ENCODE measurements at places on chromosomes 16 and 17.

GRCh38 chr17:32536736-32537643 lies 50.2 kb downstream of the CDK5R1 start:
- peak; percentile 84 for DNase-seq

DNA sequence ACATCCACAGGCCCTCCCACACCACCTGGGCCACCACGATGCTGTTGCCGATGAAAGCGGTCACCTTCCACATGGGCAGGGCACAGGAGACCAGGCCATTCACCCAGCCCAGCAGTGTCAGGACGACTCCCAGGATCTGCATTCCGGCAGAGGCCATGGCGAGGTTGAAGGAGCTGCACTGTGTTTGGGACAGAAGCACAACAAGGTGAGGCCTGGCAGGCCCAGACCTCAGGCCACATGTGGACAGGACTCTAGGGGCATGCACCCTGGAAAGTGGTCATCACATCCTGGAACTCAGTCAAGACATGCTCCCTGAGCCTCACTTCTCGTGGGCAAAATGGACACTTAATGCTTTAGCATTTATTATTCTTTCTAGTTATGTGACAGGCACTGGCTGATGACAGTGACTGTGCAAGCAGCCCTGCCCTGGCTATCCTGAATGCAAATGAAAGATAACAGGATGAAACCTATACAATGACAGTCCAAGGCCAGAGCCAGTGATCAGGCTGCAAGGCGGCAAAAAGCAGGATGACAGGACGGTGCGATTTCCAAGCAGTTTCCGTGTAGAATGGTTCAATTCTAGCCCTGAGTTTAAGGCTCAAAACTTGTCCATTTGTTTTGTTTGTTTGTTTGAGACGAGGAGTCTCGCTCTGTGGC lies 2.0 kb downstream of the CLDN6 start:
- no peak for DNase-seq

- peak; percentile 92 for DNase-seq
Observed at GRCh38 chr16:15427648-15428239, 6.6 kb upstream of the BMERB1 start.

DNA sequence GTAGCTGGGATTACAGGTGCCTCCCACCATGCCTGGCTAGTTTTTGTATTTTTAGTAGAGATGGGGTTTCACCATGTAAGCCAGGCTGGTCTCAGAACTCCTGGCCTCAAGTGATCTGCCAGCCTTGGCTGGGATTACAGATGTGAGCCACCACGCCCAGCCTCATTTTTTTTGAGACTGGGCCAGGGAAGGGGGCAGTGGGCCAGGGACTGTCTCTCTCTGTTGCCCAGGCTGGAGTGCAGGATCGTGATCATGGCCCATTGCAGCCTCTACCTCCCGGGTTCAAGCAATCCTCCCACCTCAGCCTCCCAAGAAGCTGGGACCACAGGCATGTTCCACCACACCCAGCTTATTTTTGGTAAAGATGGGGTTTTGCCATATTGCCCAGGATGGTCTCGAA lies 16.0 kb downstream of the RSL1D1 start:
- DNase-seq = no peak

DNA sequence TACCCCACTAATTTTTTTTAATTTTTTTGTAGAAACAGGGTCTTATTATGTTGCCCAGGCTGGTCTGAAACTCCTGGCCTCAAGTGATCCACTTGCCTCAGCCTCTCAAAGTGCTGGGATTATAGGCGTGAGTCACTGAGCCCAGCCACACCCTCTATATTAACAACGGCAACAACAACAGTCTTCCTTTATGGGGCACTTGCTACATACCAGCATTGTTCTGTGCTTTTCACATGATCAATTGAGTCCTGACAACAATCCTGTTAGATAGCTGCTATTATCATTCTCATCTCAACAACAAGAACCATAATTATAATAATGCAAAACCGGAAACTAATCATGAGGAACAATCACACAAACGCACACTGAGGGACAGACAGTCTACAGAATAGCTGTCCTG lies 12.6 kb upstream of the ARL5C start:
- no peak for DNase-seq

DNA sequence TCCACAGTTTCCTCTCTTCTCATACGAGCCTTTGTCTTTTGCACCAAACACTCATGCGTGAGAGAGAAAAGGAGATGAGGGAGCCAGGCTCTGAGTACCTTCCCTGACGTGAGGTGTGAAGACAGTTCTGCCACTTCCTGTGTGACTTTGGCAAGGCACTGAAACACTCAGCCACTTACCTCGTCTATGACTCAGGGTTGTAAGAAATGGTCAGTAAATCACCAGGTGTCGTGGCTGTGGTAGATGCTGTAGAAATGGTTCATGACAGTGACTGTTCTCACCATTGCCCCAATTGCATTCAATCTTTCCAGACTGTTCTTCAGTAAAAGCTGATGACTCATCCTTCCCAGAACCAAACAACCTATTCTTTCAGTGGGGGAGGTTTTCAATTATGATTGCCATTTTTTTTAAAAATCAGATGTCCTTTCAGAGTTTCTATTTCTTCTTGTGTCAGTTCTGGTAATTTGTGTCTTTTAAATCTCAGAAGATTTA lies 49.2 kb upstream of the CBFA2T3 start:
- no peak for DNase-seq

GRCh38 chr16:88978608-88979346 lies 1.8 kb upstream of the CBFA2T3 start:
- no peak for DNase-seq

DNA sequence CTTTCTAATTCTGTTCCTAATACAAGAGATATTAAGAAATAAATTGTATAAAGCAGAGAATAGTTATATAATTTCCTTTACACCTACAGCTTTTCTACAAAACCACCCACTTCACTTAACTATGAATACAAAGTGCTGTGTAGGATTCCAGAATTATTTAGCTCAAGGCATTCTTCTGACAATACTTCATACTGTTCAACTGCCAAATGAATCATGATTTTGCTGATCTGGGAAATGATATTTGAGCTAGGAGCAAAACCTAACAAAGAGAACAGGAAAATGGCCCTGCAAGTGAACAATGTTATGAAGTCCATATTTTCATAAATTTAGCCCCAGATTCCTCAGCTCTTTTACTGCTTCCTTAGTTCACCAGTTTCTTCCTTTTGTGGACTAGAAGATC lies 12.9 kb downstream of the BBS2 start:
- peak; percentile 58 for DNase-seq

DNA sequence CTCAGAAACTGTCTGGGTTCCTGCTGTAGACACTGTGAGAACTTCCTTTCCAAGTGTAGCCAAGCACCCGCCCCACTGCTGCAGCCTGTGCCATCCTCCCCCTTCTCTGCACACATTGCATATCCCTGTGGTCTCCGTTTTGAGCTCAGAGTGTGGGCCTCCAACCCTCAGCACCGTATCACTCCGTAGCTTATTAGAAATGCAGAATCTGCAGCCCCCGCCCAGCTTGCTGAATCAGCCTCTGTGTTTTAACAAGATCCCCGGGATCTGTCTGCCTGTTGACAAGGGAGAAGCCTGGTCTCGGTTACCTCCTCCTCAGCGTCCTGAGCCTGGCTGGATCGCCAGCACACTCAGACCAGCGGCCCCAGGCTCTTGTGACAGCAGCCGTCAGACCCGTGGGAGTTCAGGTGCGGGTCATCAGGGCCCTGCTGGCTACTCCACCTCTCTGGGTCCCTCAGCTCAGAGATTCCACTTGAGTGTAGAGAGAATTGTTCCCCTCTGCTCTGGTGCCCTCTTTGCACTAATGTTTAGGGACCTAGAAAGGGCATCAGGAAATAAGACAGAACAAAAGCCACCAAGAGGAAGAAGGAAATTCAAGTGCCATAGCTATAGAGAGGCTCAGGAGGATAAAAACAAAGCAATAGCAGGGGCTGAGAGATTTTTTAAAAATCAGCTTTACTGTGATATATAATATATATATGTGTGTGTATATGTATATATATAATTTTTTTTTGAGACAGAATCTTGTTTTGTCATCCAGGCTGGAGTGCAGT lies 92.3 kb downstream of the PITPNC1 start:
- peak; percentile 14 for DNase-seq

DNA sequence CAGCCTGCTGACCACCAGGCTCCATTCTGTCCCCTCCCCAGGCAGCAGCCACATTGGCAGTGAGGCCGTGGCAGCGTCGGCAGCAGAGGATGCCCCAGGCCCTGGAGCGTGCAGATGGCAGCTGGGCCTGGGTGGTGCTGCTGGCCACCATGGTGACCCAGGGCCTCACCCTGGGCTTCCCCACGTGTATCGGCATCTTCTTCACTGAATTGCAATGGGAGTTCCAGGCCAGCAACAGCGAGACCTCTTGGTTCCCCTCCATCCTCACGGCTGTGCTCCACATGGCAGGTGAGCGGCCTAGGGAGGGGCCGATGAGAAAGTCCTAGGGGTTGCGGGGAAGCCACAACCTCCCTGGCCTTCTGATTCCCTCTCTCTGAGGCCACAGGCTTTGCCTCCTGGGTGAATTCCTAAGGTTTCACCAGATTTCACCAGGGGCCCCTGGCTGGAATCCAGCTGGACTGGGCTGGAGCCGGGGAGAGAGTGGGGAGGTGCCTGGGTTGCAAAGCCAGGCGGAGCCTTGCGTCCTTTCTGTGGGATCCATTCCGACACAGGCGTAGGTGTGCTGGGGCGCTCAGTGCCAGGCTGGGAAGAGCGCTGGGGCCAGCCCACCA lies 5.9 kb downstream of the SLC16A5 start:
- peak; percentile 46 for DNase-seq

GRCh38 chr17:81340607-81341515 lies 45.8 kb upstream of the SLC38A10 start:
- no peak for DNase-seq

DNA sequence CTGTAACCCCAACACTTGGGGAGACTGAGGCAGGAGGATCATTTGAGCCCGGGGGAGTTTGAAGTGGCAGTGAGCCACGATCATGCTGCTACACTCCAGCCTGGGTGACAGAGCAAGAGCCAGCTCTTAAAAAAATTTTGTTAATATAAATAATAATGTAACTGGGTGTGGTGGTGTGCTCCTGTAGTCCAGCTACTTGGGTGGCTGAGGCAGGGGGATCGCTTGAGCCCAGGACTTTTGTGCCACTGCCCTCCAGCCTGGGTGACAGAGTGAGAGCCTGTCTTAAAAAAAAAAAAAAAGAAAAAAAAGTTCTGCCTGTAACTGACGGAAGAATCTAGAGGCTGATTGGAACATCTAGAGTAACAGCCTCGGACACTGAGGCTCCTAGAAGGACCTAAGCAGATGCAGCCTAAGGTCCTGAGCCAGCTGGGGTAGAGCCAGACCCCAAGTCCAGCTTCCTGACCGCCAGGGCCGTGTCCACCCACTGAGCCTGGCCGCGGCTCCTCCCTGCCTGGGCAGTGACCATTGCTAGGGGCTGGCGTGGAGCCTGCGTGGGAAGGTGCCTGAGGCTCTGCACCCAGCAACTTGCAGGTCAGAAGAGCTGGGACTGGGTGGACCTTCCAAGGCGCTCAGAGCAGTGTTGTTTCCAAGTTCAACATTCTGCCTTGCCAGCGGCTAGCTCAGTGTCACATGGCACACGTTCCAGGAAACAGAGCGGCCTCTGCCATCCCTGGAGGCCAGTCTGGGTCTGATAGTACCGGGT lies 209.4 kb upstream of the CIBAR2 start:
- peak; percentile 21 for DNase-seq

- DNase-seq = no peak
Observed at GRCh38 chr17:83123896-83124801, 44.7 kb downstream of the METRNL start.

DNA sequence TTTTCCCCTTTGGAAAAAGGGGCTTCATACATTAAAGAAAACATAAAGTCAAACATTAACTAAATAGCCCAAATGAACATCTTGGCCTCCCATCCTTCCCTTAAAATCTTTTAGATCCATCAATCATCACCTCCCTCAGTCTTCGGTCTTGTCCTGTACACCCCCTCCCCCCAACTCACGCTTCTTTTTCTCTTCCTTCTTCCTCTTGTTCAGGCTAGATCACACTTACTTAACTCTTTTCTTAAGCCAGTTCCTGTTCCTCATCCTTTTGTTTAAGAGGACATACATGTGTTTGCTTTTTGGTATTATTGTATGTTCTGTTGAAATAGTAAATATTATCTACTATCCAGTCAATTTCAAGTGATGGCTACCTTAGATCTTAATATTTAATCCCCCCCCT lies 5.5 kb downstream of the MFSD6L start:
- DNase-seq = no peak

- DNase-seq = no peak
Observed at GRCh38 chr16:74837056-74837455, 62.4 kb upstream of the FA2H start.

Measured in fibroblast of skin of scalp (primary cell).